ENCODE measurements at places on chromosomes 3 and 15.

DNA sequence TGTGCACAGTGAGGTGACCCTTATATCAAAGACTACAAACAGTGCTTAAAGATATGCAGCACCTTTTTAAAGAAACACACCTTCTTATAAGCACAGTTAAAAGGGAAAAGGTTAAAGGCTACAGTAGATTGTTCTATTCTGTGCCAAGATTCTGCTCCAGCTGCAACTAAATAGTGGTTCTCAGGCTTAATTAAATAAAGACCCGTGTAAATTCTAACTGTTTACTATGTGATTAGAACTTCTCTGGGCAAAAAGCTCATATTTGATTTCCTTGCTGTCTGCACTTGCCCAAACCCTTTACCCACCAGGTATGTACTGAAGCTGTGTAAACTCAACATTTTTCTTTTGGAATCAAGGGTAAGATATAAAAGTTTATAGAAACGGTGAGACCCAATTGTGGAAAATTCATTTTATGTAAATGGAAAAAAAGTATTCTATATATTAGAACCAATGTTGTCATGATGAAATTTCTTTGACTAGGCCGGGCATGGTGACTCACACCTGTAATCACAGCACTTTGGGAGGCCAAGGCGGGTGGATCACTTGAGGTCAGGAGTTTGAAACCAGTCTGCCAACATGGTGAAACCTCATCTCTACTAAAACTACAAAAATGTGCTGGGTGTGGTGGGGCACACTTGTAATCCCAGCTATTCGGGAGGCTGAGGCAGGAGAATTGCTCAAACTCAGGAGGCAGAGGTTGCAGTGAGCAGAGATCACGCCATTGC is 230.6 kb downstream of the MECOM start:
- no peak overlapping the region for H3K27ac ChIP-seq
- no peaks in the 10 kb centered on the region for H3K4me1 ChIP-seq
- no peak overlapping the region for H3K4me3 ChIP-seq
- H3K36me3 ChIP-seq = no peaks in the 10 kb centered on the region
- no peak for DNase-seq

- H3K27me3 ChIP-seq = no peaks in the 10 kb centered on the region
- H3K4me3 ChIP-seq = no peak overlapping the region
- no peak overlapping the region for H3K27ac ChIP-seq
Observed at GRCh38 chr3:141915766-141916165, 39.3 kb downstream of the ATP1B3 start.

DNA sequence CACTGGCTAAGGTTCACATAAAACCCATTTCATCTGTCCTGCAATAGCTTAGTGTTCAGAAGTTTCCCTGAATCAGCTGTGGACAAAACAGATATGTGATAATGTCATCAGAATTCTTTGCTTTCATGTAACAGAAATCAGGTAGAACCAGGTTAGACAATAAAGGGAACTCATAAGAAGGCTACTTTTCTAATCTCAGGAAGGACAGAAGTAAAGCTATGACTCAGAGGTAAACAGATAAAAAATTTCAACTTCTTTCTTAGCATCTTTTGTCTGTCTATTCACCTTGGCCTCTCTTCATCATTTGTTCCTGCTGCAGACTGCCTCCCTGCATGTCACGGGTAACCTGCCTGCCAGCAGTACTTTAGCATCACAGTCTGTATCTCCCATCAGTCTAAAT is 643.1 kb downstream of the MECOM start:
- no peaks in the 10 kb centered on the region for H3K27me3 ChIP-seq
- no peak overlapping the region for H3K27ac ChIP-seq
- H3K4me1 ChIP-seq = no peaks in the 10 kb centered on the region

DNA sequence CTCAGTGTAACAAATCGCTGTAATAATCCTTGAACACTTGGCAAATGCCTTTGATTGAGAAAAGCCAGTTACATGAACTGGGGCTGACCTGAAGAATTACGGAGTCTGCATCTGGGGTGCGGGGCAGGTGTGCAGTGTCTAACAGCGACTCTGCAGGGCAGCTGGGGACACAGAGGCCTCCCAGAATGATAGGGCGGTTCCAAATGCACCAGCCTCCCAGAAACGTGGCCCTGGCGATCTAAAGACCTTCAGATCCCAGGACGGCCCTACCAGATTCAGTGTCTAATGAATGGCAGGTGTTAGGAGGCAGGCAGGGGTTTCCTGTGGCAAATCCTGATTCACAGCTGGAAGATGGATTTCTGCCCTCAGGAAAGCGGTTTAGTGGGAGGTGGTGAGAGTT is 100.5 kb upstream of the RGMA start:
- no peak overlapping the region for H3K27ac ChIP-seq
- H3K4me3 ChIP-seq = no peak overlapping the region
- no peak for DNase-seq
- no peaks in the 10 kb centered on the region for H3K4me1 ChIP-seq
- no peaks in the 10 kb centered on the region for H3K36me3 ChIP-seq

GRCh38 chr3:118945834-118946233 is 88.8 kb downstream of the IGSF11 start:
- H3K36me3 ChIP-seq = no peaks in the 10 kb centered on the region
- no peak overlapping the region for H3K27ac ChIP-seq
- no peaks in the 10 kb centered on the region for H3K4me1 ChIP-seq
- peaks cover 2% of the 10 kb centered on the region for H3K27me3 ChIP-seq
- no peak overlapping the region for H3K4me3 ChIP-seq

GRCh38 chr3:49689046-49689907 is at the start of the genes MST1 and RNF123:
MST1 (minus strand) TSS chr3:49689474; CDS start chr3:49688691, 783 bp downstream.
RNF123 (plus strand) TSS chr3:49689557; CDS start chr3:49691166, 1,609 bp downstream.
- peak within 1 kb of the TSS; percentile 97 for H3K4me3 ChIP-seq
- H3K36me3 ChIP-seq = peaks cover 14% of the 10 kb centered on the region
- peak within 1 kb of the TSS; percentile 92 for H3K27ac ChIP-seq
- peaks cover 38% of the 10 kb centered on the region for H3K4me1 ChIP-seq
- peaks cover 3% of the 10 kb centered on the region for H3K27me3 ChIP-seq

- H3K4me3 ChIP-seq = no peak overlapping the region
- H3K27me3 ChIP-seq = no peaks in the 10 kb centered on the region
- H3K4me1 ChIP-seq = peaks cover 21% of the 10 kb centered on the region
- no peak for DNase-seq
Observed at GRCh38 chr15:56467616-56468015, 2.7 kb upstream of the MNS1 start.

DNA sequence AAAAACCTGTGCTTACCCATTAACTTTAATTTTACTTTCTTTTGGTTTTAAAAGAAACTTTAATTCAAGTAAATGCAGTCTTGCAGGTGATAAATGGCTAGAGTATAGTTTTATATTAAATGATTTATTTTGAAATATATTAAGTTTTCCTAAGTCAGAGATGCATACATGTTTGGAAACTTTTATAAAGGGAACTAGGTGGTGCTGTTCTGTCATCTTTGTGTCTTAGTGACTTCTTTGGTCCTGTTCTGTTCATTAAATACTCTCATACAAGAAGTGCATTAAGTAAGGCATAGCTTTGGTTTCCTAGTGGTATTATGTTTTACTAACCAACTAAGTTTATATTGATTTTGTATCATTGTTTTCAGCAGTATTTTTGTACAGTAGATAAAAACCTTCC is 15.6 kb downstream of the CADM2 start:
- no peaks in the 10 kb centered on the region for H3K36me3 ChIP-seq
- no peak for DNase-seq
- H3K27me3 ChIP-seq = no peaks in the 10 kb centered on the region
- H3K27ac ChIP-seq = no peak overlapping the region
- H3K4me1 ChIP-seq = no peaks in the 10 kb centered on the region
- no peak overlapping the region for H3K4me3 ChIP-seq

DNA sequence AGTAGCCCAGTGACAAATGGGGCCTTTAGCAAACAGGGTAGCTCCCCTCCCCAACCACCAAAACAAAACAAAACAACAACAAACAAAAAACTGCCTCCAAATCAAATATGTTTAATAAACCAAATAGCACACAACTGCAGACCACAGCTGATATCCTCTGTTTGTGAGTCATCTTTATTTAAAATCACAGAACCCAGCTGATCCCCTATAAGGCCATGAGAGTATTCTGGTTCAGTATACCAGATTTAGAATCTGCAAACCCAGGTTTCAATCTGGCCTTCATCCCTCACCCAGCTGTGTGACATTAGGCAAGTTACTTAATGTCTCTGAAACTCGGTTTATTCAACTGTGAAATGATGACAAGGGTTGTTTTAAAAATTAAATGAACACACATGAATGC is 124.5 kb downstream of the SUCLG2 start:
- H3K4me3 ChIP-seq = no peak overlapping the region
- peaks cover 4% of the 10 kb centered on the region for H3K4me1 ChIP-seq
- no peak overlapping the region for H3K27ac ChIP-seq

DNA sequence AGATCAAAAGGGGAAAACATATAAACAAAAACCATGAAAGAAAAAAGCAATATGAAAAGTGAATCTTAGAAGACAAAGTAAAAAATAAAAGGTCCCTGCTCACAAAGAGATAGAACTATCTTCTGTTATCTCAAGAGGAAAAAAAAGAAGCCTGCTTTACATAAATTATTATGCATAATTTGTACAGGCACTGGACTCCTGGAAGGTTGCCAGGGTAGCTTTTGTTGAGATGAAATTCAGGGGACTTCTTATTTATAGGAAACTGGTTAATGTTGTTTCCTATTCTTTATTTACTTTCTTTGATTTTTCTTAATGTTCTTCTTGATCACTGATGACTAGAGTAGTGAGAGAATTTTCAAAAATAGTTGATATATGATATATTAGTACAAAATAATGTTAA is 66.9 kb downstream of the PPM1L start:
- H3K36me3 ChIP-seq = no peaks in the 10 kb centered on the region
- no peak overlapping the region for H3K4me3 ChIP-seq
- no peaks in the 10 kb centered on the region for H3K27me3 ChIP-seq
- no peak for DNase-seq
- H3K27ac ChIP-seq = no peak overlapping the region

GRCh38 chr3:46724424-46724823 is 6.8 kb upstream of the PRSS50 start:
- H3K36me3 ChIP-seq = no peaks in the 10 kb centered on the region
- DNase-seq = no peak
- H3K4me3 ChIP-seq = no peak overlapping the region
- H3K27me3 ChIP-seq = peaks cover 14% of the 10 kb centered on the region
- H3K4me1 ChIP-seq = no peaks in the 10 kb centered on the region
- H3K27ac ChIP-seq = no peak overlapping the region

GRCh38 chr15:101469520-101470288 is 19.8 kb downstream of the PCSK6 start:
- H3K4me1 ChIP-seq = no peaks in the 10 kb centered on the region
- H3K27me3 ChIP-seq = peaks cover 3% of the 10 kb centered on the region
- no peak overlapping the region for H3K27ac ChIP-seq
- no peak overlapping the region for H3K4me3 ChIP-seq
- H3K36me3 ChIP-seq = no peaks in the 10 kb centered on the region
- no peak for DNase-seq

GRCh38 chr15:22863356-22863755 is 24.9 kb downstream of the NIPA2 start:
- H3K27me3 ChIP-seq = no peaks in the 10 kb centered on the region
- peaks cover 2% of the 10 kb centered on the region for H3K4me1 ChIP-seq
- H3K4me3 ChIP-seq = no peak overlapping the region
- peaks cover 87% of the 10 kb centered on the region for H3K36me3 ChIP-seq
- no peak overlapping the region for H3K27ac ChIP-seq

DNA sequence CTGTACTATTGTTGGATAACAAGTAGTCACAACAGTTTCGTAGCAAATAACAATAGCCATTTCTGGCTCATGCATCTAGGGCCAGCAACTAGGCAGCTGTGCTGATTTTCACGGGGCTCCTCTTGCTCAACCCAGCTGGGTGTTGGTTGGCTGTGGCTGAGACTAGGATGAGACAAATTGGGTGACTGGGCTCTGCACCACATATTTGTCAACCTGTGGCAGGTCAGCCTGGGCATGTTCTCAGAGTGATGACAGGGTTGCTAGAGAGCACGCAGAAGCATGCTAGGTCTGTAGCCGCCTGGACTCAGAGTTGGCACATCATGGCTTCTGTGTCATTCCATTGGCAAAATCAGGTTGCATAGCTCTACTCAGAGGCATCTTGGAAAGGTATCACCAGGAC is 175.9 kb downstream of the OTOL1 start:
- H3K27ac ChIP-seq = no peak overlapping the region
- H3K4me3 ChIP-seq = no peak overlapping the region
- DNase-seq = no peak
- H3K36me3 ChIP-seq = no peaks in the 10 kb centered on the region

- no peak overlapping the region for H3K4me3 ChIP-seq
- H3K27ac ChIP-seq = no peak overlapping the region
Observed at GRCh38 chr3:128914966-128915645, 35.7 kb downstream of the ACAD9 start.

DNA sequence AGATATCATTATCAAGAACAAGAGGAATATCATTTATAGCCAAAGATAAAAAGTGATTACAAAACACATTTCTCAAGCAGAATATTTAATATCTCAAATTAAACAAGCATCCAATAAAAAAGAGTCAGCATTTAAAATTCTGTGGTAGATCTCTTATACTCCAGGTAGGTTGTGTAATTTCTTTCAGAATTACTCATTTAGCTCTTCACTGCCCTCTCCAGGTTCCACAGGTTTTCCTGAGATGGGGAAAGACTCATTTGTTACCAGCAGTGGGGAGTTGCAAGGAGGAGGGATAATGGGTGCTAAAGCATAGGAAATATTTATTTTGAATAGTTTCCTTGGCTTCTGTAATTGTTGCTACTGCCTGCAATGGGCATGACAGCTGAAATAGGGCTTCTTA is 83.1 kb upstream of the RASGRP1 start:
- no peak overlapping the region for H3K4me3 ChIP-seq
- H3K27ac ChIP-seq = no peak overlapping the region
- DNase-seq = no peak

- H3K27ac ChIP-seq = no peak overlapping the region
- H3K4me1 ChIP-seq = no peaks in the 10 kb centered on the region
- no peak overlapping the region for H3K4me3 ChIP-seq
- no peak for DNase-seq
Observed at GRCh38 chr3:113231827-113232253, 20.5 kb downstream of the BOC start.

DNA sequence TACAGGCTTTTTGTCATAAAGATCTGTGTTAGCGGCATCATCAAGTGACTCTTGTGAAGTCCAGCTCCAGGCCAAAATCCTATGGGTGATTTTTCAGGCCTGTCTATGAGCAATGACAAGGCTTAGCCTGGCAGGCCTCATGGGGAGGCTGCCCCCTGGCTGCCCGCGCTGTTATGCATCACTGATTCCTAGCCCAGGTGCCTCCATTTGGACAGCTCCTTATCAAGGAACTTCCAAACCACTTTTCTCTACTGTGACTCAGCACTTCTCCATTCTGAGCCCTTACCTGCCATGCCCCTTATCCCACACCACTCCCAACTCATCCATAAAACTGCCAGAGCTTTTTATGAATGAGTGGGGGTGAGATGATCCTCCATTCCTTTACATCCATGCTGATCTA is 91.5 kb upstream of the C3orf80 start:
- H3K4me3 ChIP-seq = no peak overlapping the region
- no peak overlapping the region for H3K27ac ChIP-seq
- H3K36me3 ChIP-seq = no peaks in the 10 kb centered on the region
- peaks cover 32% of the 10 kb centered on the region for H3K4me1 ChIP-seq
- no peaks in the 10 kb centered on the region for H3K27me3 ChIP-seq
- no peak for DNase-seq
